Activated naive CD4-positive, alpha-beta T cell (primary cell): ENCODE measurements at places on chromosomes 5 and 9.

- no peak for DNase-seq
These were observed 83.3 kb upstream of the SLC30A5 start for GRCh38 chr5:69010476-69010875.

- DNase-seq, result no peak
These were observed 18.0 kb upstream of the TRIM32 start for GRCh38 chr9:116668970-116669695.

DNA sequence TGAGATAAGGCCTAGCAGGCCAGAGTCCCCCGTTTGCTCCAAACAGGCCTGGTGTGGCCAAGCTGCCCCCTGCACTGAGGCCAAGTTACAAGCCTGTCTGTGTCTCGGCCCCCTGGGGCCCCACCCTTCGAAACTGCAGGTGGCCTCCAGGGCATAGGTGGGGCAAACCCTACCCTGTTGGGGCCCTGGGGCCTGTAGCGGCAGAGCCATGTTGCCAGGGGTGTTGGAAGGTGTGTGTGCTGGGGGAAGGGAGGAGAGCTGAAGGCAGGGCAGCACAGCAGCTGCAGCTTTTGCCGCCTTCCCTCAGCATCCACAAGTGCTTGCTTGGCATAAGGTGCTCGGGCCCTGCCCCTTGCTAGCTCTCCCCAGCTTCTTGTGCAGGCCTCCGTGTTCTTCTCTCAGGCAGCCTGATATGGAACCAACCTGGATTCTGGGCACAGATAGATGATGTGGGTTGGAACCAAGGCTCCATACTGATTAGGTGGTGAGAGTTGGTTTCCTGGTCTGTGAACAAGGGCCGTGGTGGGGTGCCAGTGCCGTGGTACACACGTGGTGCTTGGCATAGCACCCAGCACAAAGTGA is 12.7 kb downstream of the IRF1 start:
- no peak for DNase-seq

DNA sequence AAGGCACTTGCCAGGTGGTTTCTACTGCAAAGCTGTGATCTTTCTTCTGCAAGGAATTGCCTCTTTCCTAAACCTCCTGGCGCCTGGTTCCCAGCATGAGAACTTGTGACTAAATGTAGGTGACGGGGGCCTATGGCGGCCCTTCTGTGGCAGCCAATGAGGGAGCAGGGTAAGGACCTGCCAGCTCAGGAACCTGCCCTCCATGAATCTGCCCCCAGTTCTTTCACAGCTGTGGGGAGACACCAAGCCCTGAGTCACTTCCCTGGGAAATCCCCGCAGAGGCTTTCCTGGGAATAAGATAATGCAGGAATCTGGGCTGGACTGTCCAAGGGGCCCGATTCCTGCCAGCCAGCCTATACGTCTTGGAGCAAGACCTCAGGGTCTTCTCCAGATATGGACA is 56.7 kb upstream of the CTNNA1 start:
- DNase-seq, result no peak

- no peak for DNase-seq
These were observed 2.3 kb upstream of the PLK2 start for GRCh38 chr5:58462154-58462553.
